ENCODE measurements at places on chromosomes 16 and 17.

- no peak for ATAC-seq
Measured at GRCh38 chr17:45965812-45966211, 33.2 kb upstream of the STH start.

- no peak for ATAC-seq
Measured at GRCh38 chr16:55171241-55171640, 152.8 kb upstream of the IRX6 start.

- ATAC-seq: no peak
Measured at GRCh38 chr17:27535178-27535928, 79.1 kb downstream of the KSR1 start.

DNA sequence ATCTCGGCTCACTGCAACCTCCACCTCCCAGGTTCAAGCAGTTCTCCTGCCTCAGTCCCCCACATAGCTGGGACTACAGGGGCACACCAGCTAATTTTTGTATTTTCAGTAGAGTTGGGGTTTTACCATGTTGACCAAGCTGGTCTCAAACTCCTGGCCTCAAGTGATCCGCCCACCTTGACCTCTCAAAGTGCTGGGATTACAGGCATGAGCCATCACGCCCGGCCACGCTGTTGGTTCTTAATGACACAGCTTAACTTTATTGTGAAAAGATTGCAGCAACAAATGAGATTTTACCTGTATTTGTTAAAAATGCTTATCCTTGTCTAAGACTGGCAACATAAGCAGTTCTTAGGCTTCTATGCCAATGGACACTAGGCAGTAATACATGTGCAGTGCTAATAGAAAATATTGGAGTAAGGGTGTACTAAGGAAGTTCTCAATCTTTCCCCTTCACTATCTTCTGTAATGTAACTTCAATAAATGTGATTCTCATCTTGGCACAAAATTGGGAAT is 2.9 kb downstream of the UBB start:
- ATAC-seq: no peak
